ENCODE measurements at places on chromosomes 7 and 10.

DNA sequence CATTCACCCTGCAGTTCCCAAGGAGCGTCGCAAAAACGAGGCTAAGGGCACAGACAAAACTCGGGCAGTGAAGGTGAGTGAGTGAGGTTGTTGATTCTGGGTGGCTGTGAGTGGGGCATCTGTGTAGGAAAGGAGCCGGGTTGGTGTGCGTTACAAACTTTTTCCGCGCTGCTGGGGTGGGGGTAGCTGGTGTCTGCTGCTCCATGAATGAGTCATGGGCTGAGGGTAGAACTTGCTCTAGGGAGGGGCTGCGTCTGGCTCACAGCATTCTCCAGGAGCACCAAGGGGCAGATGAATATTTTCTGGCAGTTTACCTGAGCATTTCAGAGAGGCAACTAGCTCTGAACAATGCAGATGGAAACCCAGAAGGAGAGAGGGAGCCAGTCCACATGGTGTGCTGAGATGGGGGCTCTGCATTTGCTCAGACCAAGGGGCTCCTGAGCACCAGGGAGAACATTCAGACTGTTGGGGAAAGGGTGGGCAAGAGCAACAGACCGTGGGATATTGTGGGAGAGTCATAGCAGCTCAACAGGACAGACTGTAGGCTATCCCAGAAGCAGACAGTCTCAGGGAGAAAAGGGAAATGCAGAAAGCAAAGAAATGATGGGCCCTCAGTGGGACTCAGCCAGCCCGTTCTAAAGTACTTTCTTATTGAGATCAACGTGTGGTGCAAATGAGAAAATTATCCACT lies 18.8 kb downstream of the NOBOX start:
- no peak for DNase-seq

DNA sequence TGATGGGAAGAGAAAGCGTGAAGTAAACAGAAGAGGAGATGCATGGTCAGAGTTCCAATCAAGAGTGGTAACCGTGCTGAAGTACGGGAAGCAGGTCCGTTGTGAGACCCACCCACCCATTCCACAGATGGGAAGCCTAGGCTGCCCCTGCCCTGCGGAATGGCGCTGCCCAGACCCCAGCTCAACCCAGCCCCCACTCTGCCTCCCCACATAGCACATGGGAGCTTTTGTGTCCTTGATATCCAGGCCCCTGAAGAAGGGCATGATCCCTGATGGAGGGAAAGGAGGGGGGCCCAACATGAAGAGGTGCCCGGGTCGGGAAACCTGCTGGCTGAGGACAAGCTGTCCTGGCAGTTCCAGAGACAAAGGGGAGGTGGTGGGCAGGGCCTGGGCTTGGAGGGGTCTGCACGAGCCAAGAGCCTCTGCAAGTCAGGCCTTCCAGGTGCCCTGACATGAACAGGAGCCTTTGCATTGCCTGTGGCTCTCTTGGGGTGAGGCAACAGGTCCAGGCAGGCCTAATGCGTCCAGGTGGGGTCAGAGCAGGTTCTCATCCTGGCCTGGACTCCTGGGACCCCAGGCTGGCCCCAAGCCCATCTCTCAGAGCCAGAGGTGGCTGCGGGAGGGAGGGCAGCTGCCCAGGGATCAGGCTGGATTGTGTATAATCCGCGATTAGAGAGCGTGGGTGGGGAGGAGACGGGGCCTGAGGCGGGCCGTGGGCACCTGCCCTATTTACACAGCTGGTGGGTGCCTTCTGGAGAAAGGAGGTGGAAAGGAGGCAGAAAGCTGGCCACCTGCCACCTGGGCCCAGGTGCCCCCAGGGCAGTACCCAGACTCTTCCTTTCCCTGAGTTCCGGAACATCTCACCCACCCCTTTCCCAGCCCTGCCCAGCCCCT lies 23.5 kb downstream of the YKT6 start:
- no peak for DNase-seq

GRCh38 chr10:132910186-132910880 lies 32.0 kb downstream of the CFAP46 start:
- DNase-seq, result no peak

DNA sequence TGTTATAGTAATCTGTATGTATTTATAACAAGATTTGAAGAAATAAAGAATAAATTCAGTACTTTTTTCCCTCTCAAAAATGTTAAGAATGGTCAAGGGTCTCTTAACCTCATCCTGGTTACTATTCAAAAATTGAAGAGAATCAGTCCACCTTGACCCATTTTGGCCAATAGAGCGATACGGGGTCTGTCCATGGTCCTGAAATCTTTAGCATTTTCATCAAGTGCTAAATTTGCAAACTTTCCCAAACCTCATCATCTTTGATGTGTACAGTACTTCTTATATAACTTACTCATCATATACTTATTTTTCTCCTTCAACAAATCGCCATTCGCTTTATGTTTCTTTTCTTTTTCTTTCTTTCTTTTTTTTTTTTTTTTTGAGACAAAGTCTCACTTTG lies 23.6 kb downstream of the TMEM178B start:
- DNase-seq, result no peak

DNA sequence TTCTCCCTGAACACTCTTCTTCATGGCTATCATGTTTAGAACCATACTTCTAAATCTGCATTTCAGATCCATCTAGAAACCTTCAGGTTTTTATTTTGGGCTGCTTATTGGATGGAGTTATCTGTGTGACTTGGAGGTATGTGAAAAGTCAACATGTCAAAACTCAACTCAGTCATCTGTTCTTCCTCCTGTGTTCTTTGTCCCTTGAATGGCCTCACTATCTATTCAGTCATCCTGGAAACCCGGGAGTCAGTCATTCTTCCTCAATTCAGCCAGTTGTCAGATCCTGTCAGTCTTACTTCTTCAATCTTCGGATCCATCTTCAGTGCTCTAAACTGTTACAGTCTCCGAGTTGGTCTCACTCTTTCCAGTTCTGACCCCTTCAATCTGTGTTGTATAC lies 52.2 kb downstream of the VKORC1L1 start:
- no peak for DNase-seq

- DNase-seq, result no peak
These were observed 4.4 kb downstream of the MSRB2 start for GRCh38 chr10:23099816-23100215.

DNA sequence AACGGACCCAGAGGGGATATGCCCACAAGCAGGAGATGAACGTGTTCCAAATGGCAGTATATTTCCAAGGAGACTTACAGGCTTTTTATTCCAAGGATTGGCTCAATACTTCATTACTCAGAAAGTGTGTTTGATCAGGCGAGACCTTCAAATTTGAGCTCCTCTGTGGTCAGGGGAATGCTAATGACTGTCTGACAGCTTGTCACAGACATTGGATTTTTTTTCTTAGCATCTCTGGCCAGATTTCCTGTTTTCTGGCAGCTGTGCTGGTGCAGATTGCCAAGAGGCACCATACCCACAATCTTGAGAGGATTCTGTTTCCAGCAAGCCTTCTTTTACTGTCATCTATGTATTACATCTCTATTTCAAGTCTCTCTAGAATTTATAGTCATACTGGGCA lies 93.8 kb downstream of the C1GALT1 start:
- DNase-seq, result no peak

DNA sequence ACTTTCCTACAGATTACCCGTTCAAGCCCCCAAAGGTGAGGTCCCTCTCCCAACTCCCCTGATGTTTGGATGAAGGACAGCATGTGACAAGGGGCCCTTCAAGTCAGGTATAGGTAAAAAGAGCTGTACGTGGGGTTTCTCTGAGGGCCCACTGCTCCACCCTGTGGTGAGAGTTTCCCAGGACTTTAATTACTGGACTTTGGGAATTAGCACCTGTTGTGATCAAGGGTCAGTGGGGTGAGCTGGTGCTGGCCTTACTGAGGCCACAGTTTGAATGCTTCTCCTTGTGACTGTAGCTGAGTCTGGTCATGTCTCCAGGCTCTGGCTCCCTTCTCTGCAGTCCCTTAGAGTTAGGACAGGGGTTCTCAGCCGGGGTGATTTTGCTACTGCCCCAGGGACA lies 16.8 kb downstream of the UBE2D4 start:
- DNase-seq, result no peak

DNA sequence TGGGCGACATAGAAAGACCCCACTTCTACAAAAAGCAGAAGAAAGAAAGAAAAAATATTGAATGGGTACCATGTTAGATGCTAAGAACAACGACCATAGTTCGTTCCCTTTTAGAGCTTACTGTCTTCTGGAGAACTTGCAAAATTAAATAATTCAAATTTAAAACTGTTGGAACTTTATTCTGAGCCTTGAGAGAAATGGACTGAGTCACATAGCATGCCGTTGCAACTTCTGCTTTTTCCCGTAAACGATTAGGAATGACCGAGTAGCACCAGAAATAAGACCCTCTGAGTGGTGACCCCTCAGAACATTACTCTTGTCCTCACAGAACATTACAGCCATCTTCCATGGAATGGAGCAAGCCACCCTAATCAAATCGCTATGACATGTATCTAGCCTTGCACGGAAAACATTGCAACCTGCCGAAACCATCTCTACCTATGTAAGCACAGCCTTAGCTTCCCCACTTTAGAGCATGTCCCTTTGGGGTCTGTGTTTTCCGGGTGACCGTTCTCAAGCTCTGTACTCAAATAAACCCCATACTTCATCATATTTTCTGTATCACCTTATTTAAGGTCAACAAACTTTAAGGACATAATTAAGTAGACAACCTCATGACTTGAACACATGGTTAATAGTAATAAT lies 179.1 kb downstream of the PRKCQ start:
- no peak for DNase-seq

GRCh38 chr10:2278363-2278762 lies 541.0 kb upstream of the ADARB2 start:
- no peak for DNase-seq

- no peak for DNase-seq
These were observed 9.4 kb downstream of the ABCC2 start for GRCh38 chr10:99791831-99792230.

DNA sequence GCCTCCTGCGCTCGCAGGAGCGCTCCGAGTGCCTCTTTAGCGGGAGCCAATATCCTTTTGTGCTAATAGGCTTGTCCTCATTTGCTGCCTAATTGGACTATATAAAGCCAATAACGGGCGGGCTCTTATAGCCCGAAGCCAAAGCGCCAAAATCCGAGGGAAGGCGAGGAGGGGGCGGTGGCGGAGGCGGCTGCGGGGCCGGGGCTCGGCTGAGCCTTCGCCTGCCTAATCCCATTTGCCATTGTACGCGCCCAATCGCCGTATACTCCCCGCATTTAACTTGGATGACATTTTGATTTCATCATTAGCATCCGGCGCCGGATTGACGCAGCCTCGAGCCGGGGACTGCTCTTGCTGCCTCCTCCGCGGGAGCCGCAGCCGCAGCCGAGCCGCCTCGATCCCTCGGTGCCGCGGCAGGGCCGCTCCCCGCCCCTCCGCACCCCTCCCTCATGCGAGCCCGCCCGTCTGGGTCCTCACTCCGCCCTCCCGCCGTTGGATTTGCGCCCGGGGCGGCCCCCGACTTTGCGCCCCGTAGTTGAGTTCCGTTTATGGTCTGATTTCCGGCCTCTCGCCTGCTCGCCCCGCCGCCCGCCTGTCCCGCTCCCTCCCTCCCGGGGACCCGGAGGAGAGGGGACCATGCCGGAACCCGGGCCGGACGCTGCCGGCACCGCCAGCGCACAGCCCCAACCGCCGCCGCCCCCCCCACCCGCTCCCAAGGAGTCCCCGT lies at the start of gene HMX3:
Gene HMX3, plus strand, starts transcription at position 556 of the 727 bp plus-strand sequence. Its CDS starts 81 bp downstream, at position 637.
- DNase-seq, result no peak

DNA sequence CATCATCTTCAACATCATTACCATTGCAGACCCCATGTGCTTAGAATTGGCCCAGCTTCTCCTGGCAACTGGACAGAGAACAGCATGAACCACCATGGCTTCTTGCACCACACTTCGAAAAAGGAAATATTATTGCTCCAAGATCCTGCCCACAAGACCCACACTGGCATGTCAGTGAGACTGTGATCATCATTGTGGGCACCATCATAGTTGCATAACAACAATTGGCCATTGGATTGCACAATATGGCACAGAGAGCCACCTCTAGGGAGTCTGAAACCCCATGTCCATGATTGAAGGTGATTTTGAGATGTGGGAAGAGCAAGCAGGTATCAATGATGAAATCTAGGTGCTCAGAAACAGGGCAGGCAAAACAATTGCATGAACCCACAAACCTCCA lies 918.9 kb downstream of the GRID1 start:
- no peak for DNase-seq

- peak; percentile 40 for DNase-seq
These were observed 241.3 kb downstream of the ANK3 start for GRCh38 chr10:60148266-60148840.

- no peak for DNase-seq
These were observed 1097.9 kb downstream of the REEP3 start for GRCh38 chr10:64619102-64619501.

DNA sequence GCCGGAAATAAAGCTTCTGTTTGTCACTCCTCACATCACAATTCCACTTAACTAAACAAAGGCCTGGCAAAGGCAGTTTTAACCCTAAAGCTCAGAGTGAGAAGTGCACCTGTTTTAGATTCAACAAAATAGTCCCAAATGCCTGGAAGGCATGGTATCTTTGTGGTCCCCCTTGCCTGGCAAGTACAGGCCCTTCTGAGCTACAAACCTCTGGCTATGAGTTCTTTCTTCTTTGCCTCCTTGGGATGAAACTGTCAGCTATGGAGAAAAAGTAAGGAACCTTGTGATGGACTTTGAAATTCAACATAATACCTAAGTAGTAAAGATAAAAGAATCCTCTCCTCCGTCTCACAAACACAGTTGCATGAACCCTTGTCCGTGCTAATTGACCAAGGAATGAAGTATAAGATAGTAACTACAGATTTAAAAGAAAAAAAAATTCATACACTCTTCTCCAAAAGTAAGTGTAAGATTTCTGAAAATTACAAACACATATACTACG lies 244.5 kb upstream of the ETV1 start:
- no peak for DNase-seq

- no peak for DNase-seq
These were observed 2.4 kb downstream of the ARID5B start for GRCh38 chr10:61903928-61904344.

- no peak for DNase-seq
These were observed 376.2 kb upstream of the TPK1 start for GRCh38 chr7:145212050-145212449.

DNA sequence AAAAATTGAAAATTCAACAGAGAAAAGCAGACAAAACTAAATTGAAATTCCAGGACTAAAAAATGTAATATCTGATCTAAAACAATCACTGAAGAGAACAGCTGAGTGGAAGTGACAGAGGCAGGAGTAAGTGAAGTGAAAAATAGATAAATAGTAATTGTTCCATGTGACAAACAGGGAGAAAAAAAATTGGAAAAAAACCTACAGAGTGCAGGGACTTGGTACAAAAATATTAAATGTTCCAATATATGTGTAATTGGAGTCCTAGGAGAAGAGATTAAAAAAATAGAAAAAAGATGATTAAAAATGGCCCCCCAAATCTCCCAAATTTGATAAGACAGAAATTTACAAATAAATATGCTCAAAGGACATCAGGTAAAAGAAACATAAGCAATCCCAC lies 63.4 kb upstream of the NAMPT start:
- no peak for DNase-seq

- DNase-seq, result no peak
These were observed 293.8 kb downstream of the TCERG1L start for GRCh38 chr10:131017566-131018285.

GRCh38 chr10:120755771-120756170 lies 95.4 kb upstream of the WDR11 start:
- no peak for DNase-seq

- no peak for DNase-seq
These were observed 66.7 kb downstream of the EMX2 start for GRCh38 chr10:117609095-117609795.
